CD8-positive, alpha-beta memory T cell (primary cell): ENCODE measurements at places on chromosomes 16 and 17.

- DNase-seq: no peak
These were observed 211.3 kb downstream of the CCDC182 start for GRCh38 chr17:57533684-57534305.

DNA sequence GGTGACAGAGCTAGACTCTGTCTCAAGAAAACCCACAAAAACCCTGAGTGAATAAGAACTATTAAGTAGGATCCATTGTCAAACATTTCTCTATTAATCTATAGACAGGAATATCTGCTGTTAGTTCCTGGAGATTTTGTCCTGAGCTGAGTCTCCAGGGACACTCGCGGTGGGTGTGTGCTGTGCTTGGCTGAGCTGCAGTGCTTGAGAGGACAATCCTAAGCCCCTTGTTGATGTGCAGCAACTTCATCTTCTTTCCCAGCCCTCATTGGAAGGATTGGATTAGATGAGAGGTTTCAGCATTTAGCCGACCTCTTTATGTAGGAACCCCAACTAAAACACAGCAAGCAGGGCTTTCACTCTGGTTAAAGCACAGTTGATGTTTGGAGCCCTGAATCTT, 33.3 kb downstream of the NDEL1 start:
- no peak for DNase-seq

GRCh38 chr16:87210894-87211293, 106.3 kb downstream of the C16orf95 start:
- DNase-seq: no peak

GRCh38 chr16:82735673-82736091, 108.9 kb downstream of the CDH13 start:
- no peak for DNase-seq

DNA sequence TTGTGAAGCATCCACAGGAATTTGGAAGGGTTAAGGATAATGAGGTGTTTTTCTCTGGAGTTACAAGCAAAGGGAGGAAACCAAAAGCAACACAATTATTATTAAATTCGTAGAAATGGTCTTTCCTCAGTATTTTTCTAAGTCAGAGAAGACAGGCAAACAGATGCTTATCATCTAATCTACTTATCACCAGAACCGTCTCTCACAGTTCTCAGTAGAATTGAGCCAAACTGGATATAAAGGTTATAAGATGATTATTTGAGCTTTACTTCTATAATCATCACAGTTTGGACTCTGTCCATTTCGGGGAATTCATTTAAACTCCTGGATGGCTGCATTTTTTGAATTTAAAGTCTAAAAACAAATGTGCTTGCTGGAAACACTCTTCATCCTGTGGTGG, 245.0 kb downstream of the KCNJ2 start:
- no peak for DNase-seq

DNA sequence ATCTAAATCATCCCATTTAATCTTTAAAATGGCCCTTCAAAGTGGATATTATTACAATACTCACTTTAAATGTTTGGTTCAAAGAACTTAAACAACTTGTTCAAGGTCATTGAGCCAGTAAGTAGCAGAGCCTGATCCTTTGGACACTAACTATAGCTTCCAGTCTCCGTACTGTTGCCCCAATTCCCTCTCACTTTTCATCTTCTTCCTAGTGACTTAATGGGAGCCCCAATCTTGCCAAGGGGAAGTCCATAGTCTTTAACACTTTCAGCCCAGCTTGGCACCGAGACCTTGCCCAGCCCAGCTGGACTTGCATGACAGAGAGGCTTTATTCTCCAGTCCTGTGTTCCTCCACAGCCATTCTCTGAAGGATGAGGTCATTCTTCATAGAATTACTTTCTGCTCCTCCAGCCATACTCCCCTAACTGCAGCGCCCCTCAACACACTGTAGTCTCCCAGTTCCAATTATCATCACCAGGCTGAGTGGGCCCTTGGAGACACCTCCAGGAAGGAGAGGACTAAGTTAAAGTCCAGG, 49.2 kb upstream of the NLK start:
- no peak for DNase-seq

DNA sequence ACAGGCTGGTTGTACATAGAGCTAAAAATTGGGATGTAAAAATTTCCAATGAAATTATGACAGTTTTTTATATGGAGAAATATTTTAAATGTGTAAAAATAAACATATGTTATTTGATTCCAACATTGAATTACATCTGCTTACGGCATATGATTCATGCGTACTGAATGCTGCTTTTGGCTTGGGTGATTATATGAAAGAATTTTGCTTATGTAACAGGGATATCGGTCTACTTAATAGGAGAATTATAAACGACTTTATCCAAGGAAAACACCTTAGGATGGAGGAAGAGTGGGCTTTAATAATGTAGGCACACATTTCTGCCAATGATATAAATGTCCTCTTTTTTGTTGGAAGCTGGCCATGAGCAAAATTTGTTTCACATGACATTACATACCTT, 197.3 kb upstream of the GOT2 start:
- DNase-seq: no peak

- peak; percentile 73 for DNase-seq
These were observed 86.1 kb downstream of the ZDHHC7 start for GRCh38 chr16:84925092-84925772.

DNA sequence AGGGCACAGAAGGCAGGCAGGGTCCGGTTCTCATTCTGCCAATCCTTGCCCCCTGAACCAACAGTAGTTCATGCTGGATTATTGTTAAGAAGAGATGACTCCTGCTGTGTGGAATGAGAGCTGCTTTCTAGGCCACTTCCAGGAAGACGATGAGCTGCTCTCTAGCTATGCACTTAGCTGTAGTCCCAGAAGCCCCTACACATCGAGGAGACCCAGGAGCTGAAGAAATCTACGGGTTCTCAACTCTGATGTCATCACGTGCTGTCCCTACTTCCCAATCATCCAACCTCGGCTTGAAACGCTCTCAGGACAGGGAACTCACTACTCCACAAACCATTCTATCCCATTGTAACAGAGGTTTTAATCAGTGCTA, 29.0 kb upstream of the EMP2 start:
- no peak for DNase-seq

GRCh38 chr16:87874639-87875427, 5.5 kb upstream of the SLC7A5 start:
- DNase-seq: no peak

GRCh38 chr16:85759631-85760419, 8.9 kb upstream of the C16orf74 start:
- peak; percentile 57 for DNase-seq

GRCh38 chr16:73274140-73274539, 226.2 kb upstream of the ZFHX3 start:
- no peak for DNase-seq

DNA sequence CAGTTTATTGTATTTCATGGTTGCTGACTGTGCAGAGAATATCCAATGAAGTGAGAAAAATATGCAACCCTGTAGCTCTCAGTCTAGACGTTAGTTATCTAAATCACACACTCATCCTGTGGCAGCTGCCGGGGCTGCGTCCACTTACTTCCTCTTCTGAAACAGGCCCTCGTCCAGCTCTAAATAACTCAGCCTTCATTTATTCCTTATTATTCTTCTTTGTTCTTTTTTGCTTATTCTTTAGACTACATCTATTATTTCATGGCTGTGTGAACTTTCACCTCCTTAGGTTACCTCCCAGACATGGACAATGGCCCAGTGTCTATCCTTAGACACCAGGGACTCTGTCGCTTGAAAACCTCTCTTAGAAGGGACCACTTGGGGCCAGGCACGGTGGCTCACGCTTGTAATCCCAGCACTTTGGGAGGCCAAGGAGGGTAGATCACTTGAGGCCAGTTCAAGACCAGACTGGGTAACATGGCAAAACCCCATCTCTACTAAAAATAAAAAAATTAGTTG, 3.4 kb upstream of the THUMPD1 start:
- DNase-seq: no peak

- DNase-seq: no peak
These were observed 634.6 kb upstream of the SOX9 start for GRCh38 chr17:71486261-71486660.

GRCh38 chr17:68288804-68289203, 2.1 kb downstream of the SLC16A6 start:
- DNase-seq: no peak

DNA sequence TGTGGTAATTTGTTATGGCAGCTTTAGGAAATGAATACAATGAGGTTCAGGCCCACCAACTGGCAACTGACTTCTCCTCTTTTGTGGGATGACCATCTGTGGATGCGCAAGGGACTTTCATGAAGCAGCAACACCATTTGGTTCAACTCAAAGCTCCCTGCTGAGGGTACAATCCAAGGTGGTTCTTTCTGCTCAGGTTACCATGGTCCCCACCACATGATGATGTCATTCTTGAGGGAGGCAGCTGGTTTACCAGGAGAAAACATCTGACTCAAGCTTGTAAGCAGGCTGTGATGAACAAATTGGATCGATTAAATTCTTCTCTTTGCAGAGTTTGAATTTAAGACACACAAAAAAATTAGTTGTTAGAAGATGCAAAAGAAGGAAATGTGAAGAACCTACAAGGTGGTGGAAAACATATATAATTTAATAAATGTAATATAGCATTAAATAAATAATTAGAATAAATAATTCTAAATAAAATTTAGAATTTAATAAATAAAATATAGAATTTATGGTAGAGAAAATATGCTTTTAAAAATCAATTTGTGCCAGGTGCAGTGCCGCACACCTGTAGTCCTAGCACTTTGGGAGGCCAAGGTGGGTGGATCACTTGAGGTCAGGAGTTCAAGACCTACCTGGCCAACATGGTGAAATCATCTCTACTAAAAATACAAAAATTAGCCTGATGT, 67.6 kb upstream of the ANKFN1 start:
- DNase-seq: no peak

- DNase-seq: peak; percentile 10
These were observed 13.1 kb downstream of the CCR7 start for GRCh38 chr17:40551879-40552768.

DNA sequence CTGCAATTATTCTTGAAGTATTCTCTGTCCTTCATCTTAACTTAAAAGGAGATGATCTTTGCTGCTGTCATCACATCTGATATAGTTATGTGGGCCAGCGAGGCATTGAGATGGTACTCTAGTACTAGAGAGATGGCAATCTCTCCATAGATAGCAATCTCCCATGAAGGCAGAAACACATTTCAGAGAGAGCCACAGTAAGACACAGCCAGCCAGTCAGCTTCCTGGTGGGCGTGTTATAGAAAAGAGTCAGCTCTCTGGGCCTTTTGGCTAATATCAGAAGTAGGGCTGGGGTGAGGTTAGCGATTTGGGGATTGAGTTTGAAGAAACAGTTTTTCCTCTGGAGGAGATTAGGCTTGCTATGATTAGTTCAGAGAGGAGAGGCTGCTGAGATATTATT, 22.6 kb upstream of the EFCAB13 start:
- DNase-seq: no peak

DNA sequence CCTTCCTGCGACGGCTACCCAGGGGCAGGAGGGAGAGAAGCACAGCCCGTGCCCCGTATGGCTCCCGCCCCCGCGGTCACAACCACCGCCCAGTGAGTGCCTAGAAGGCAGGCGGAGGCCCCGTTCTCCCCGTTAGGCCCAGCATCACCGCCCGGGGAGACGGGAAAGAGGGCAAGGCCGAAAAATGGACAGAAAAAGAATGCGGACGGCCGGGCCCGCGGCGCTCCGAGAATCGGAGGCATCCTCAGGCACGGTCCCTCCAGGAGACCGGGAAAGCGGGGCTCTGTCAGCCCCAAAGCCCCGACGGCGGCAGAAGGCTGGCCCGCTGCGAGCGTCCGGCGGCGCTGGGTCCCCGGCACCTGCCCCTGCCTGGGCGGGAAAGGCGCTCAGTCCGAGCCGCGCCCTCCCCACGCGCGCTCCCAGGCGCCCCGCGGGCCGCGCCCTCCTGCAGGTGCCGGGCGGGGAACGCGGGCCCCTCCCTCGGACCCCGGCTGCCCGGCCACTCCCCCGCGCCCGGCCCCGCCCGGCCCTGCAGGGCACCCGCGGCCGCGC, 407 bp downstream of the MCRIP1 start:
- peak; percentile 33 for DNase-seq

GRCh38 chr17:27743281-27743885, 56.9 kb downstream of the NOS2 start:
- no peak for DNase-seq

DNA sequence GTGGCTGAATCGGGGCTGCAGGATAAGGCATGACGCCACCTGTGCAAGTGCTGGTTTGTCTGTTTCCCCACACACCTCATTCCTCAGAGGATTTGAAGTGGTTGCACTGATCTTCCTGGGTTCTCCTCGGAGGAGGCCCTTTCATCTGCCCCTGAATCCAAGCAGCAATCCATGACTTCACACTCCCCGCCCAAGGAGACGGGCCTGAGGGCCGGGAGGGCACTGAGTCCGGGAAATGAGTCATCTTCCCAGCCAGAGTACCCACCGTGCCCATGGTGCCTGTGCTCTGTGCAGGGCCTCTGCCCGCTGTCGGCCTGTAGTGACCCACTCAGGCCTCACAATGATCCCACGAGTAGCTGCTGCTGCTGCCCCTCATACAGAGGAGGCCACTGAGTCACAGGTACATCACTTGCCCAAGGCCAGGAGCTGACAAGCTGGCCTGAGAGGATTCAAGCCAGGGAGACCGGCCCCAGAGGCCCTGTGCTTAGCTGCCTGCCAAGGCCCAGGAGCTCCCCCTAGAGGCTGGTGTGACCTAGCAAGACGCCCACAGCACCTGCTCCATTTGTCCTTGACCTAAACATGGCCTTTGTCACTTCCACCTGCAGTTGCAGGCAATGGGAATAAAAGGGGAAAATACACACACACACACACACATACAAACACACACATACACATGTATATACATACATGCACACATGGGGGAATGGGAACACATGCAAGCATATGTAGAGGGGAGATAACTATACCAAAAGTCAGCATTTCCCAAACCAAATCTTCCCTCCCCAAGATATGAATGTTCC, 240.0 kb downstream of the C16orf95 start:
- no peak for DNase-seq

DNA sequence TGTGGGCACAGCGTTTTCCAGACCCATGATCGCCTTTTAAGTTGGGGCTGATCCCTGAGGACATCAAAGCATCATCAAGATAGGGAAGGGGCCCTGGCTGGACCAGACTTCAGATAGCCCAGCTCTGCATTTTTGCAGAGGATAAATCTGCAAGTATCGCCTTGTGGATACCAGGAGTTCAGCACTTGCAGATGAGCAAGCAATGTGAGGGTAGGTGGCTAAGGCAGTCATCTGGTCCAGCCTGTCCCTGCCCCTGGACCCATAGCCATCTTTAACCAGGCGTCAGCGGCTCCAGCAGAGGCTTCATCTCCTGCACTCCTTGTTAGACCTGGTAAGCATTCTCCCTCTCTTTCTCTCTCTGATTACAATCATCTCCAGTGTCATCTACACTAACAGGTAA, 9.0 kb upstream of the MRPS23 start:
- DNase-seq: no peak

GRCh38 chr17:75114552-75115314, 5.0 kb downstream of the ARMC7 start:
- DNase-seq: no peak

- no peak for DNase-seq
These were observed 24.6 kb downstream of the CTU2 start for GRCh38 chr16:88730632-88731607.
